ENCODE measurements at places on chromosomes 5 and 9.

GRCh38 chr5:10588779-10589447 is 25.0 kb downstream of the ANKRD33B start:
- H3K4me1 ChIP-seq = no peaks in the 10 kb centered on the region
- no peak overlapping the region for H3K4me3 ChIP-seq
- no peaks in the 10 kb centered on the region for H3K27me3 ChIP-seq
- DNase-seq = no peak

DNA sequence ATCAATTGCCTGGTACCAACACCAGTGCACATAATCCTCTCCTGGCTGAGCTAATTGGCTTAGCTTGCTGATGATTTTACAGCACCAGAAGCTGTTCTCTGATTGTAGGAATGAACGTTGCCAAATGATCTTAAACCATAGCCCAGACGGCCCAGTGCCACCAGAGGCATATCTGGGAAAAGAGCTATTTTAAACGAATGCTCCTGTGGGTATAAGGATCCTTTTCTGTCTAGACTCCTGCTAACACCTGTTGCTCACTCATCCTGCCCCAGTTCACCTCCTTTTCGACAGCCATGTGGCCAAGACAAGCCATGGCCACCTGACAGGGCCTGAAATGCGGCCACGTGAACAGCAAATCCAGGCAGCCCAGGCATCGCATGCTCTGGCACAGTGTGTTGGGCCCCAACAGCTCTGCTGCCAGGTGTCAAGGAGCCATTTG is 289.9 kb upstream of the SLC30A5 start:
- DNase-seq = no peak
- no peaks in the 10 kb centered on the region for H3K36me3 ChIP-seq
- H3K4me1 ChIP-seq = no peaks in the 10 kb centered on the region
- no peaks in the 10 kb centered on the region for H3K27me3 ChIP-seq
- no peak overlapping the region for H3K4me3 ChIP-seq

GRCh38 chr5:51039424-51040329 is 343.6 kb upstream of the ISL1 start:
- H3K27ac ChIP-seq = no peak overlapping the region
- no peaks in the 10 kb centered on the region for H3K4me1 ChIP-seq
- no peaks in the 10 kb centered on the region for H3K27me3 ChIP-seq
- no peak overlapping the region for H3K4me3 ChIP-seq
- no peak for DNase-seq

DNA sequence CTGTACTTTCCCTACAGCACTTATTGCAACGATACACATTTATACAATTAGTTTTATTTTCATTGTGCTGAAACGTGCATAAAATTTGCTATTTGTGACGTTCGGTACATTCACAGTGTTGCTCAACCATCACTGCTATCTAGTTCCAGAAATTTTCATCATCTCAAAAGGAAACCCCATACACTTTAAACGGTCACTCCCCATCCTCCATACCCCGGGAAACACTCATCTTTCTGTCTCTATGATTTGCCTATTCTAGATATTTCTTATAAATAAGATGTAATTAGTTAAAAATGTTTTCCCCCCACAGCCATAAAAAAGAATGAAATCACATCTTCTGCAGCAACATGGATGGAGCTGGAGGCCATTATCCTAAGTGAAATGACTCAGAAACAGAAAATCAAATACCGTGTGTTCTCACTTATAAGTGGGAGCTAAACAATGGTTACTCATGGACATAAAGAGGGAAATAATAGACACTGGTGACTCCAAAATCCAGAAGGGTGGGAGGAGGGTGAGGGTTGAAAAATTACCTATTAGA is 40.2 kb upstream of the TEX48 start:
- no peaks in the 10 kb centered on the region for H3K36me3 ChIP-seq
- peaks cover 30% of the 10 kb centered on the region for H3K4me1 ChIP-seq
- H3K27ac ChIP-seq = no peak overlapping the region
- no peak for DNase-seq

DNA sequence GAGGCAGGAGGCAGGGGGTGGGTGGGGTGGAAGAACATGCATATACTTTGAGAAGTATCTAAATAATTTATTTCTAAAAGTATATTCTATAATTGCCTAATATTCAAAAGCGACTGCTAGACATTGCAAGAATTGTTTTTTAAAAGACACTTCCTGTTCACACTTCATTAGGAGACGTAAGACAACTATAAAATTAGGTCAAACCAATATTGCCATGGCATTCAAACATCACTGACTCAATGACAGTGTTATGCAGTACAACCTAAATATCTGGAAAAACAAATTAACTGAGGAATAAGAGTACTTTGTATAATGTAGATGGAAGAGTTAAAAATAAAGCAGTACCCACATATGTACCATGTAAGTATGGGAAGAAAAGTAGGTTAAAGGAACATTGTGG is 4.5 kb downstream of the CCNH start:
- H3K36me3 ChIP-seq = peaks cover 22% of the 10 kb centered on the region
- no peak overlapping the region for H3K4me3 ChIP-seq
- H3K27ac ChIP-seq = peak overlapping the region; percentile 76
- peaks cover 50% of the 10 kb centered on the region for H3K4me1 ChIP-seq
- no peak for DNase-seq

DNA sequence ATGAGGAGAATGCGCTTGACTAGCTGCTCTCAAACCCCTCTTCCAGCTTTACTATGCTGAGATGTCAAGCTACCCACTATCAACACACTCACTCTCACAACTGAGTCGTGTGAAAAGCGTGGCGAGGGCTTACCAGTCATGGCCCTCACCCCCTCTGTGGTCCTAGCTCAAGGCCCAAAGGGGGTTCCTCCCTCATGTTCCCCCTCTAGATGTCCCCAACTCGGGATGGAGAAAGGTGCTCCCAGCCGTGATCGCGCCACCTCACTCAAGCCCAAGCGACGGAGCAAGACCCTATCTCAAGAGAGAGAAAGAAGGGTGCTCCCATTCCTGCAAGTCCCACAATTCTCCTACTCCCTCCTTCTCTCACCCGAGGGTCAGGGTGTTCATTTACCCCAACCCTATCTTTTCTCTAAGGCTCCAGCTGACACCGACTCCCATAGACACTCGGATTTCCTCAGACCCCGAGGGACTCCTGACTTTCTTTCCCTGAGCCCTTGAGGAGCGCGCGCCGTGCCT is 559 bp downstream of the SLC38A9 start:
- H3K27me3 ChIP-seq = no peaks in the 10 kb centered on the region
- H3K27ac ChIP-seq = peak overlapping the region; percentile 58
- no peak for DNase-seq
- H3K4me1 ChIP-seq = peaks cover 12% of the 10 kb centered on the region

GRCh38 chr5:118553662-118554061 is 434.7 kb downstream of the DTWD2 start:
- H3K27me3 ChIP-seq = no peaks in the 10 kb centered on the region
- H3K27ac ChIP-seq = no peak overlapping the region
- no peak for DNase-seq
- no peaks in the 10 kb centered on the region for H3K36me3 ChIP-seq
- H3K4me3 ChIP-seq = no peak overlapping the region

GRCh38 chr9:81028504-81028903 is 660.8 kb downstream of the TLE1 start:
- H3K4me3 ChIP-seq = no peak overlapping the region
- H3K36me3 ChIP-seq = no peaks in the 10 kb centered on the region
- H3K27me3 ChIP-seq = no peaks in the 10 kb centered on the region
- H3K27ac ChIP-seq = no peak overlapping the region
- H3K4me1 ChIP-seq = no peaks in the 10 kb centered on the region

- H3K27me3 ChIP-seq = no peaks in the 10 kb centered on the region
- no peak for DNase-seq
- H3K27ac ChIP-seq = no peak overlapping the region
Measured at GRCh38 chr5:73796164-73797131, 170.5 kb downstream of the ARHGEF28 start.

- peaks cover 19% of the 10 kb centered on the region for H3K4me1 ChIP-seq
- H3K4me3 ChIP-seq = no peak overlapping the region
- no peak overlapping the region for H3K27ac ChIP-seq
- peaks cover 70% of the 10 kb centered on the region for H3K36me3 ChIP-seq
- no peaks in the 10 kb centered on the region for H3K27me3 ChIP-seq
Measured at GRCh38 chr5:134145041-134145757, 30.7 kb downstream of the TCF7 start.

- H3K4me3 ChIP-seq = no peak overlapping the region
- no peak for DNase-seq
- H3K4me1 ChIP-seq = no peaks in the 10 kb centered on the region
Measured at GRCh38 chr5:16894236-16895057, 41.6 kb downstream of the MYO10 start.

- H3K4me3 ChIP-seq = no peak overlapping the region
- no peaks in the 10 kb centered on the region for H3K4me1 ChIP-seq
- no peaks in the 10 kb centered on the region for H3K36me3 ChIP-seq
Measured at GRCh38 chr9:105320568-105320967, 76.1 kb downstream of the SLC44A1 start.

DNA sequence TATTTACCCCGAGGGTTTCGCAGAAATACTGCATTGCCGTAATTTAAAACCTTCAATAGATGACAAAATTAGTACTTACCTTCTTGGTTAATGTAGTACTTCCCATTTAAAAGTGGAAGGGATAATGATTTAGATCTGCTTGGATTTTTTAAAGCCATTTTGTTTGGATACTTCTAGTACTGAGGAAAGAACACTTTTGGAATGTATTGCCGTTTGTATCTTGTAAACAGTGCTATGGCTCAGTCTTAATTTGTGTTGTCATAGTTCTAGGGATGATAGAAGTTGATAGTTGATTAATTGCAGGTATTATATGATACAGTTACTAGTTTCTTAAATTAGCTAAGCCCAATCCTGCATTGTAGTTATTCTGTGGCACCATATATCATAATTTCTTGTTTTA is 33.1 kb downstream of the TNPO1 start:
- H3K27ac ChIP-seq = peak overlapping the region; percentile 60
- peak overlapping the region; percentile 73 for H3K4me3 ChIP-seq
- peaks cover 39% of the 10 kb centered on the region for H3K4me1 ChIP-seq
- H3K36me3 ChIP-seq = no peaks in the 10 kb centered on the region
